ENCODE measurements at places on chromosomes 4 and X.

DNA sequence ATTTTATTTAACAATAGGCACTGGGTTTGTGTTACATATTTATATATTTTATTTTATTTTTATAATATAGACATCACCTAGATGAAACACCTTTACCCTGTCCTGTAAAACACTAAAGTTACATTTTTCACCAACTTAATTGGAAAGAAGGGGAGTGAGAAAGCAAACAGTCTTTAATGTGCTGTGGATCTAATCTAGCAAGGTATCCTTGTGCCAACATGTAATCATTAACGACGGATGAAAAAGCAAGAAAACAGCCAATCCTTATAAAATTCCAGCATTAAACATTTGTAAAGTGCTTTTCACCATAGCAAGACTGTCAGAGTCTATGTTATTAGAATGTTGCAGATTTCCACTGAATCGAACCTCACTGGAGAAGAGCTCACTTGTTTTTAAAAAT is 92.7 kb downstream of the HHIP start:
- DNase-seq = no peak

- no peak for DNase-seq
Measured at GRCh38 chr4:53098681-53099121, 236.6 kb downstream of the RASL11B start.

DNA sequence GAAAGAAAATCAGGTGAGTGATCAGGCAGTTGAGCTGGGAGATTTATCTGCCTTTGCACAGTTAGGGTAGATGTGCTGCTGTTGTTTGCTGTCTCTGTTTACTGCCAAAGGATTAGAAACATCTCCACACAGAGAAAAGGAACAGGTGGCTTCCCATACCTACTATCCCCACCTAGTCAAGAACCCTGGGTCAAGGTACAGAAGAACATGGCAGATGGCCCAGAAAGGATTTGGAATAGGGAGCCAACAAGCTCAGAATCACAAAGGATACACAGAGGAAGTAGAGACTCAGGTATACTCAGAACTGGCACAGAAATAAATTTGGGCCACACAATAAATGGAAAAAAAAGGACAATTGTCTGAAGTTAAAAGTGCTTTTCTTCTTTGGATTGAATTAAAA is 64.3 kb downstream of the TIGD2 start:
- no peak for DNase-seq

- no peak for DNase-seq
Measured at GRCh38 chr4:8351931-8352367, 82.4 kb downstream of the HTRA3 start.

DNA sequence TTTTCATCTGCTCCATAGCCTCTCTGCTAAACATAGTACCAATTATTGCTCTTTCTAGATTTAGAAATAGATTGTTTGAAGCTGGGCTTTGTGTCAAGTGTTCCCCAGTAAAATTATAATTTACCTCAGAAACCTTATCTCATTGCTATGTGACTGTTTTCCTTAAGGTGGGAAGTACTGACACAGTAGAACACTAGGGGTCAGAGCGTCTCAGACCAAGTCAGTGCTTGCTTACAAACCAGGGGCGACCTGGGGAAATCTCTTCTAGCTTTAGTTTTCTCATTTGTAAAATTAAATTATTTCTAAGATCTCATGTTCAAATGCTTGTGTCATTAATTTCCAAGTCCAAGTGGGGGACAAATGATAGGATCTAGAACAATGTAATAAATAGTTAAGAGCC is 360.4 kb downstream of the RAPGEF2 start:
- no peak for DNase-seq

GRCh38 chrX:77276742-77277141 is 170.4 kb upstream of the FGF16 start:
- no peak for DNase-seq

- peak; percentile 77 for DNase-seq
Measured at GRCh38 chr4:37802068-37802666, 24.3 kb upstream of the PGM2 start.

DNA sequence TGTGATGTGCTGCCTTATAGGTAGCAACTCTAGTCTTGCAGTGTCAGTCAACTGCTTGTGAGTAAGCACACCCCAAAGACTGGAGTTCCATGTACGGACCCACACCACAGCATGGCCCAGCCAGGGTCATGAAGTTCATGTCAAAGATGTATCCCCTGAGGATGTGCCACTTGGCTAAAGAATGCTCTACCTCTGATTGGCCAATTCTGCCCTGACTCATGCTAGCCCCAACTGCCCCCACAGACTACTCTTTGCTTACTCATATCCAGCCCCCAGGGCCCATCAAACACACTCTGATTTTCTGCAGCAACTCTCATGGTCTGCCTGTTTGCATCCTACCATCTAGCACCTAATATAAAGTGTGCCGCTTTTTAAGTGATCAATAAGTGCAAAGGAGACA is 62.5 kb downstream of the CHRDL1 start:
- DNase-seq = no peak
